ENCODE measurements at places on chromosomes 12 and 14.

DNA sequence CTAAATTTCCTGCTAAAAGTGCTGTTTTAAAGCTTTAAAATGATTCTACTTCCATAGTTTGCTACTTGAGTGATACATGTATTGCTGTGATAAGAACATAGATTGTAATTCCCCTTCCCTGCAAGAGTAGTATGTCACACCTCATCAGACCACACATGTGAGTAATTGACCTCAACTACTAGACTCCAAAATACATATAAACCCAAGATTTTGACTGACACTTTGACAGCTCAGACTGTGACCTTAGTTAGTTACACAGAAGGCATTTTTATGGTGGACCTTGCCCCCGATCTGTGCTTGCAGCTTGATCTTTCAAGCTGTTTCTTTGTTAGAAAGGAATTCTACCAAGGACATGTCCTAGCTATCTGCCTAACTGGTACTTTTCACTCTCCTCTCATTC, 18.6 kb downstream of the APOBEC1 start:
- no peak for DNase-seq

DNA sequence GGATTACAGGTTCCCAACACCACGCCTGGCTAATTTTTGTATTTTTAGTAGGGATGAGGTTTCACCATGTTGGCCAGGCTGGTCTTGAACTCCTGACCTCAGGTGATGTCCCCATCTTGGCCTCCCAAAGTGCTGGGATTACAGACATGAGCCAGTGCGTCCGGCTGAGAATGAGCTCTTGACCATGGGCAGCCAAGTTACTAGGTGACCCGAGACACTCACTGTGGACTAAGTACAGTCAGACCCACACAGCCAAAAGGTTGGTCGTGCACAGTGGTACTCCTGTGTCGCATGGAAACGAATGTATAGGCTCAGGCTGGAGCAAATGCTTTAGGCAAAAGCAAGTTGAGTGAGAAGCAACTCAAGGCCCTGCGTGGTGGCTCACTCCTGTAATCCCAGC, 21.0 kb downstream of the DLK1 start:
- no peak for DNase-seq

DNA sequence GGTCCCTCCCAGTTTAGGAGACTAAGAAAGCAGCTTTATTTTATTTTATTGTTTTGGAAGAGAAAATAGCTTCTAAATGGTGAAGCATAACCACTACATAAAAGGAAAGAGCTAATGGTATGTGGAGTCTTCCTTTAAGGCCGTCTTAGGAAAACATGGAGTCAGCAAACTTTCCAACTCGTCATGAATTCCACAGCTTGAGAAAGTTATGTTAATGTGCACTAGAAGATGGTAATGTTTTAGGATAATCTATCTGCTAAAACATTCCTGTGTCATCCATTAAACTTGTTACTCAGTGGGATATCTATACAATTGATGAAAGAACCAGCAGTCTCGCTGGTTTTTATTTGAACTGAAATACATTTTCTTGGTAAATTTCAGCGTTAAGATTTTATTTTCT, 448.4 kb upstream of the SEL1L start:
- no peak for DNase-seq

DNA sequence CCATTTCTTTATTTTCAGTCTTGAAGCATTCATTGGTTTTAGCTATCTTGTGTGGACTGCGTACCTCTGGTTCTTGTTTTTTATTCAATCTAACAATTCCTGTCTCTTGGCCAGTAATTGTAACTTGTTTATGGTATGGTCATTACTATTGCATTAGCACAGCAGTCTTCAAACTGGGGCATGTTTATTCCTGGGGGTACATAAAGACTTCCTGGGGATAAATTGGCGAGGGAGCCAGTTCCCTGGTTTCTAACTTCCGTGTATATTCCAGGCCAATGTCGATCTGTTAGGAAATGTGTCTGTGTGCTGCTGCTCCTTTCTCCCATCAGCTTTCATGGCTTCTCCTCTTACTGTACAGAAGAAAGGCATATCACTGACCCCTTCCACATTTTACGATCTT, 13.7 kb upstream of the EVL start:
- no peak for DNase-seq

DNA sequence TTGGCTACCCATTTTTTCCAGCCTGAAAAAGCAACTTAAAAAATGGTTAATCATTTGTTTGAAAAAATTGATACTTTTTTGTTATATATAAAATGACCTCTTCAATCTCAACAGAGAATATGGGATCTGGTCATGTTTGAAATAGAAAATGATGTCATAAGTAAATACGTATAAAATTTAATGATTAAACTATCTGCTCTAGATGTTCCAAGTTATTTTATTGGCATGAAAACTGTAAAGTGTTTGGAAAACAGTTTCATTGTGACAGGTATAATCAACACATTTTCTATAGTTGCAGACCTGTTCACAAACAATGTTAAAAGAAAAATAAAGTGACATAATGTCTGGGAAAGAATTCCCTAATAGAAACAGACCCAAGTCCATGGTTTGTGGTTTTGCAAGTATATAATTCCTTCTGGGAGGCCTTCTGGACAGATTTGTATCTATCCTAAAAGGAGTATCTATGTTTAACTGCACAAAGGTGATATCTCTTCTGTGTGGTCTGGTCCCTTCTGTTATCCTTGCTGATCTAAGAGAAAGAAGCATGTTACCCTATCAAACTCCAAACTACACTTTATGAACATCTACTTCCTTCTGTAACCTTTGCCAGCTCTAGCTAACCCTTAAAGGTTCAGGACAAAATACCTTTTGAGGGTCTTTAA, 39.5 kb upstream of the LRIG3 start:
- no peak for DNase-seq

DNA sequence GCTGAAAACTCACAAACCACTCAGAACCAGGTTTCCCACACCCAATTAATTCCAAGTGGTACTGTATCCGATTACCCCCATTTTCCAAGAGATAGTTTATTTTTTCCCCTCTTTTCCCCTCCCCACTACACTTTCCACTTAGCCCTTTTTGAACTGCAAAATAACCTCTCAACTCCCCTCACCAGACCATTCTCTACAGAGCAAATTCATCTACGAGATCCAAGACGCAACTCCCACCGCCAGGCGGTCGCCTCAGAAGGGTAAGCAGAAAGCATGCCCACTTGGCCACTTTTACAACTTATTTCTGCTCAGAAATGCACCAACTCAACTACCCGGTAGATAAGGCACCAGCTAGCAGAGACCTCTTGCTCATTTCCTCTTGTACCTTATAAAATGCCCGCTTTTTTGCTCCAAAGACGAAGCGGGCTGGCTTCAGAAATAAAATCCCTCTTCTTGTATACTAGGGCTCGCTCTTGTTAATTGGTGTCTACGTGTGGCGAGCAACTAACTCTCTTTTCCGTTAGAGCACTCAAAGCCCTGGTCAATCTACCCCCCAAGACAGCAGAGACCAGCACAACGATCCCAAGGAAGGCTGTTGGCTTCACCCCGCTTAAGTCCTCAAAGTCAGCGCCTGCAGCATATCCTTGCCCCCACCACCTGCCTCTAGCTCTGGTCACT, 910 bp upstream of the SRP54 start:
- no peak for DNase-seq
